ENCODE measurements at places on chromosomes 4 and X.

DNA sequence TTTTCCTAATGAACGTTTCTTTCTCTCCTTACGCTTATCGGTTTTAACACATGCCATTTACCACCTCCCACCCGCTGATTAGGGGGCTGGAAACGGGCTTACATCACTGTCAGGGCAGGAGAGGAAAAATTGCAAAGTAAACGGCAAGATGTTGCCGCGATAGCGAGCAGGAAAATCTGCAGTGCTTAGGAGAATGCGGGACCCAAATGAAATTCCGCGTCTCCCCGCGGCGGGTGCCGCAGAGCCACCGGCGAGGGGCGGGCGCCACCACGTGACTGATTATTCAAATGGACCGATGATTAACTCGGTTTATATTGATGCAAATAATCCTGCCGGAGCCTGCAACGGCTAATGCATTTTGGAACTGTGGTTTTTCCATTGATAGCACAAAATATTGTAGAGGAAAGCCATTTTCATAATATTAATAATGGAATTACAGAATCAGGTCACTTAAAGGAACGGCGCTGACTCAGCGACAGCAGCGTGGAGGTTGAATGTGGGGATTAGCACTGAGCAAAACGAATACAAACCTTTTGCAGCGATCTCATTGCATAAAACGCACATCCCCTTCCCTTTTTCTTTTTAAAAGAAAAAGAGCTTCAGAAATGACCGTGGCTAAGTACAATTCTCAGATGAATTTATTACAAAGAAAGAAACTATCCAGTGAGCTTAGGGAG, 224.2 kb downstream of the STIM2 start:
- DNase-seq = no peak

- no peak for DNase-seq
These were observed 23.0 kb downstream of the HMX1 start for GRCh38 chr4:8848507-8849265.

GRCh38 chr4:37864786-37865185, 26.1 kb upstream of the TBC1D1 start:
- DNase-seq = no peak

- no peak for DNase-seq
These were observed 25.7 kb upstream of the PCDH19 start for GRCh38 chrX:100435726-100436125.

- DNase-seq = peak; percentile 68
These were observed 2.8 kb downstream of the VEGFC start for GRCh38 chr4:176789955-176790354.

- no peak for DNase-seq
These were observed 38.2 kb downstream of the WFS1 start for GRCh38 chr4:6307891-6308290.

- DNase-seq = peak; percentile 57
These were observed 22.6 kb downstream of the FGFRL1 start for GRCh38 chr4:1033840-1034551.

GRCh38 chr4:26288355-26288909, 32.4 kb upstream of the RBPJ start:
- peak; percentile 14 for DNase-seq

DNA sequence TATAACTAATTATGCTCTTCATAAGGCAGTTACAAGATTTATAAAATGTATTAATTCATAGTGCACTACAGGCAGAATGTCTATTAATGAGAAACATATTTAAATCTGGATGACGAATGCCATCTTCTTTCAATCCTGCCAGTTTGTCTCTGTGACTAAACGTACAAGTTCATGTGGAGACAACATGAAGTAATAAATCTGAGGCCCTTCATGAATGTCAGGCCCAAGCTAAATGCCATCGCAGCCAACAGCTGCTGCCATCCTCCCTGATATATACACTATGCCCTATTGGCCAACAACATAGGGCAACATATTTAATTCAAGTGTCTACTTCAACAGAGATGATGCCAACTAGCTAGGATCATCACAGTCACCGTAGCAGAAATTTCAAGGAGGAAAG, 43.7 kb downstream of the TSPAN5 start:
- no peak for DNase-seq

DNA sequence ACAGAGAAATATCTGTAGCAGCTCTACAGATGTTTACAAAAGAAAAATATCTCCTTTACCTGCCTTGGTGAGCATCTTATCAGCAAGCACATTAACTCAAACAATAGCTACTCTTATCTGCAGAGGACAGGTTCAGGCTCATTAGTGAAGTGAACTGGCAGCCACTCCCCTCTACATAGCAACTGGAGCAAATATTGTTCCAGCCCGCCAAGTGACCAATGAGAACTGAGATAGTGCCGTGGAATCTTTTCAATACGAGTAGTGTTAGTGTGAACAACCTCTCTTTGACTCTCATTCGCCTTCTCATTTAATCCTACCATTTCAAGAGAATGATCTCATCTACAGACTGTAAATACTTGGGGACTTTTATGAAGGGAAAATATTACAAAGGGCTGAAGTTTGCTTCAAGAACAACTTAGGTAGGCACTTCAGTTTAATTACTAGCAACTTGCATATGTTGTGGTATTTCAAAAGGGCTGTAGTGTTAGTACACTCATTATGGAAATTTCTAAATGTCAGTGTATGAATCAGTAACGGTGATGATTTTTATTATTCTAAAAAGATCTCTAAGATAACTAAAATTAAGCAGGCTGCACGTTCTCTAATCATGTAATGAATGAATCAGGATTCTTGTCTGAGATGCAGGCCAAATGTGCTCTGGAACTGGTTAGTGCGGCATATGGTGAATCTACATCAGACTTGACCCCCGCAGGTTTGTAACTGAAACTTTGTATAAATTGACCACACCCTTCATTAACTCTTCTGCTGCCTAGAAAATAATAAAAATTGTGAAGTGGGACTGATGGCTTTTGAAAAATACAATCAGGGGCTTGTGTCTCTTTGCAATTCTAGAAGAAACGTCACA, 72.4 kb downstream of the PALLD start:
- DNase-seq = no peak

- no peak for DNase-seq
These were observed 89.7 kb downstream of the ARHGAP10 start for GRCh38 chr4:147821555-147821954.

- peak; percentile 66 for DNase-seq
These were observed at the start of gene PYURF for GRCh38 chr4:88523325-88524129. Gene PYURF (minus strand): TSS chr4:88523776. CDS start chr4:88523700, 76 bp downstream.

- DNase-seq = no peak
These were observed 113.5 kb downstream of the RAP1GDS1 start for GRCh38 chr4:98374643-98375042.

DNA sequence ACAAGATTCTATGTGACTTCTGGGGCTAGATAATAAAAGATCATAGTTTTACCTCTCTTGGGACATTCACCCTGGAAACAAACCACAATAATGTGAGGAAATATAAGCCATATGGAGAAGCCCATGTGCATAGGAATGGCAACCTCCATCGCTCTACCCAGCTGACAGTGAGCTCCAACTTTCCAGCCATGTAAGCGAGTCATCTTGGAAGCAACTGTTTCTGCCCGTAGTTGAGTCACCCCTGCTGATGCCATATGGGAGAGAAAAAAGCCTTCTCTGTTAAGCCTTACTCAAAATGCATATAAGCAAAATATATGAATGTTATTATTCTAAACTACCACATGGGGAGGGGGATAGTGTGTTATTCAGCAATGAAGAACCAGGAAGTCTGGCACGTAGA, 31.4 kb upstream of the RELL1 start:
- DNase-seq = peak; percentile 12

GRCh38 chrX:776529-777230, 146.1 kb downstream of the SHOX start:
- DNase-seq = no peak

GRCh38 chrX:150370589-150371312, 7.6 kb downstream of the MAMLD1 start:
- DNase-seq = no peak

DNA sequence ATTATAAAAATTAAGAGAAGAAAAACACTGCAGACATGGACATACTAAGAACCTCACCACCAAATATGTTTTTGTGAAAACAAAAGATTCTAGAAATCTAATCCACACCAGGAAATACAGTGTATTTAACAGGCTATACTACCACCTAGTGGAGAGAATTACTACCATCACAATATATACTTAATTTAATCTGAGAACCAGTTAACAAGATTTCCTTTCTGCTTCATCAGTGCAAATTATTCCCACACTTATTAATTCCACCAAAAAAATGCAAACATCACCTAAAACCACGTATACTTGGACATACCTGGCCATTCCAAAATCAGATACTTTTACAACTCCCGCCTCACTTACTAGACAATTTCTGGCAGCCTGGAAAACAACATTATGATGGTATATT, 7.0 kb upstream of the TXK start:
- no peak for DNase-seq

DNA sequence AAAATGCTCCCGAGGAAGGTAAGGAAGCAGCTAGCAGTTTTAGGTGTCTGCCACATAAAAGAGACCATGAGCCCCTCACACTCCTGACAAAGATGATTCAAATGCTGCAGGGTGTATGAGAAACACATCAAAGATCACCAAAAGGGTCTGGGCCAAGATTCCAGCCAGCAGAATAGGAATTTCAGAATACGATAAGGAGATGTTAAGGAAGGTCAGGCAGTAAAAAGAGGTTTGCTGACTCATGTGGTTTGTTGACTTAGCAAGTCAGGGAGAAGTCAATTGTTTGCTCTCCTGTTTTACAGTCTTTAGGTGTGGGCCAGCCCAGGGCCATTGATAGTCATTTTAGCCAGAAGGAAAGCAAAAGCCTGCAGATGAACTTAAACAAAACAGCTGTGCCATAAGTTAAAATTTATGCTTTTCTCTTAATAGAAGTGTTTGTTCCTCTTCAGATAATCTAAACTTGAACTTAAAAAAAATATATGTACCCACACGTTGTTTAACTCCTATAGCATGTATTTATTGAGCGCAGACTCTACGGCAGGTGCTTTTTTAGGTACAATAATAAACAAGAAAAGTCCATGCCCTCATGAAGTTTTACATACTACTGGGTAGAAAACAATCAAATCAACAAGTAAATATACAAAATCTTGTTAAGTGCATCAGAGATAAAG, 115.6 kb downstream of the CAMK2D start:
- peak; percentile 19 for DNase-seq

GRCh38 chr4:36638273-36638811, 356.9 kb downstream of the DTHD1 start:
- DNase-seq = no peak

DNA sequence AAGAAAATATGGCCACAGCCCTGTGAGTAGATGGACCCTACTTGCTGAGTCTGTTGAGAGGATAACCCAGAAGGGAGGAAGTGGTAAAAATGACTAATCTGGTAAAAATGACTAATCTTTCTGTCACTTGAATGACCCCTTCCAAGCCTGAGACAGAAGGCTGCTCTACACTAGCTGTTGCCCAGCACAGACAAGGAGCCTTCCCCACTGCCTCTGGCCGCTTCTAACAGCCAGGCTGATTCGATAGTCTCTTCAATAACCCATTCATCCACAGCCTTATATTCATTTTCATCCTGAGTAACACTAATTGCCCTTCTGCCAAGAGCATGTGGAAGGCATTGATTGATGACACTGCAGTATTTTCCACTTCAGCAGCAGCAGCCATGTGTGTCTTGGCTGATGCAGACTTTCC, 18.4 kb downstream of the MAGEB17 start:
- peak; percentile 9 for DNase-seq

DNA sequence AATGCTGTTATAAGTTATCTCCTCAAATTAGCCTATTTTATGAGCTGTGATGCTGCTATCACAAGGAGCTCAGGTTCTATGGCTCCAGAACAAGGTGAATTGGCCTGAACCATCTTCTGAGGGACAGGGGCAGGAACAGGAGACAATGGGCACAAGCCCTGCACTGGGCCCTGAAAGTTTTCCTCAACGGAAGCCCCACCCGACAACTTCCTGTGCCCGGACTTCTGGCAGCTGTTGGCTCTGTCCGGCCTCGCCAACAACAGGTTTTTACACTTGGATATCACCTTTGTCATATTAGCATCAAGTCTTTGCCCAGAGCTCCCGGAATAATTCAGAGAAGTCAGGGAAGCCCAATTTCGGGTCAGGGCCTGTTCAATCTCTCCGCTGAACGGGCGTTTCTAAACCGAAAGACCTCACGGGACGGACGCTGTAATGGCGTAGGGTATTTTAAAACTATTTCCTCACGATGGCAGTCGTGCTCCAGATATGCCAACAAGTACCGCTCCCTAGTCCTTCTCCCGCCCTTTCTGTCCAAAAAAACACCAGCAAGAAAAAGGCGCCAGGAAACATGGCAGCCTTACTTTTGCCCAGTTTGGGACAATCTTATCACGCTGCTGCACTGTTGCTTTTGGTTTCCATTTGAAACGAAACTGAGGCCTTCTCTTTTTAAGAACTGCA, 201.0 kb upstream of the STK26 start:
- DNase-seq = no peak

GRCh38 chr4:157700898-157701694, 471.7 kb downstream of the GASK1B start:
- no peak for DNase-seq

DNA sequence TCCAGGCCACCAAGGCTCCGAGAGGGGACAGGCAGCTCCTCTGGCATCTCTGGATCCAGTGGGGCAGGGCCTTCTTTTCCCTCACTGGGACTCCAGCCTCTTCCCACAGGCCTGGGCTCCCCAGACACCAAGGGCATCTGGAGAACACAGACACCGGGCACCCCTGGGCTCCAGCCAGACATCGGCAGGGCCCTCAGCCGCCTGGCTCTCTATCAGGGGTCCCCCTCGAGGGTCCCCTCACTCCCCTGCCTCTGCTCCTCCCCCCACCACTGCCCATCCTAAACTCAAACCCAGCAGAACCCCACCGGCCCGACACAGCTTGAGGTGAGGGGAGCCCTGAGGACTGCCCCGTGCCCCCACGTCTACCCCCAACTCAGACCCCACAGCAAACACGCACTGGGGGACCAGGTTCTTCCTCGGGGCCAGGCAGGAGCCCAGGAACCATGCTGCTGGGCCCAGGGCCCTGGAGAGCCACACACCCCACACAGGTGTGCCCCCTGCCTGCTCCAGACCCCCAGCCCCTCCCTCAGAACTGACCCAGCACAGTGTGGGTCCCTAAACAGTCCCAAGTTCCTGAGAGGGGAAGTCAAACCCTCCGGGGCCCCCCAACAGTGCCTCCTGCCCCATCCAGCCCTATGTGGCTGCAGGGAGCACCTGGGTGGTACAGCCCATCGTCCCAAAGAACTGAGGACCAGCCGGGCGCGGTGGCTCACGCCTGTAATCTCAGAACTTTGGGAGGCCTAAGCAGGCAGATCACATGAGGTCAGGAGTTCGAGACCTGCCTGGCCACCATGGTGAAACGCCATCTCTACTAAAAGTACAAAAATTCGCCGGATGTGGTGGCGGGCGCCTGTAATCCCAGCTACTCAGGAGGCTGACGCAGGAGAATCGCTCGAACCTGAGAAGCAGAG, 86.8 kb downstream of the FAM53A start:
- DNase-seq = no peak
